Stimulated activated CD4-positive, alpha-beta T cell treated with anti-CD3 and anti-CD28 coated beads, Interleukin-2, amount 100 ng/mL, for 4 hours (primary cell): ENCODE measurements at places on chromosomes 3 and 15.

- no peak for DNase-seq
Observed at GRCh38 chr3:129360171-129360611, 68.2 kb downstream of the EFCAB12 start.

DNA sequence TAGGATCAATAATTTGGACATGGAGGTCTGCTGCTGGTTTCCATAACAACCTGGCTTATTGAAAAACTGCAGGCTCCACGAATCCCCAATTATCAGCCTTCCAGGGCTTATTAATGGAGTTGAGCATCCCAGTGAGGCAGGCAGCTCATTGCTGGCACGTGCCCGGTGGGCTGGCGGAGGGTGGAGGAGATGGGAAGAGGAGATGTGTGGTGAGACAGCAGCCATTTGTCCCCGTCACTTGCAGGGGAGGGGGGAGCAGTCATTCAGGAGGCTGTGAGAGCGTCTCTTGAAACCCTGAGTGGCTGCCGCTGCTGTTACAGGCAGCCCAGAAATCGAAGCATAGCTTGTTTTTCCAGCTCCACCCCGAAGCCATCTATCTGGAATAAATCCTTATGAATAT, 70.6 kb downstream of the GAP43 start:
- no peak for DNase-seq

DNA sequence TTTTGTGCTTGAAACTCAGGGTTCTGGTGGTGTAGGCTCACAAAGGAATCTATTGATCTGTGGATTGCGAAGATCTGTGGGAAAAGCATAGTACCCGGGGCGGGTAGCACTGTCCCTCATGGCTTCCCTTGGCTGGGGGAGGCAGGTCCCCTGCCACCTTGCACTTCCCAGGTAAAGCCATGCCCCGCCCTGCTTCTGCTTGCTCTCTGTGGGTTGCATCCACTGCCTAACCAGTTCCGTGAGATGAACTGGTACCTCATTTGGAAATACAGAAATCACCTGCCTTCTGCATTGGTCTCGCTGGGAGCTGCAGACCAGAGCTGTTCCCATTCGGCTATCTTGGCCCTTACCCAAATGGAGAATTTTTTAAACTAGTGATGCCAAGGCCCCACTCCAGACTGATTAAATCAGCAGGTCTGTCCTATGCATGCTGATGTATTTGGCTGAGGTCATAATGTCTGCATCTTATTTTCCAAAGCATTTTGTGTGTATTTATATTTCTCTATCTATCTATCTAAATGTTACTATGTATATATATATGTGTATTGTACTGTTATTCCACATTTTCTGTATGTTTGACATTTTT, 65.5 kb upstream of the SLC7A14 start:
- DNase-seq, result no peak

DNA sequence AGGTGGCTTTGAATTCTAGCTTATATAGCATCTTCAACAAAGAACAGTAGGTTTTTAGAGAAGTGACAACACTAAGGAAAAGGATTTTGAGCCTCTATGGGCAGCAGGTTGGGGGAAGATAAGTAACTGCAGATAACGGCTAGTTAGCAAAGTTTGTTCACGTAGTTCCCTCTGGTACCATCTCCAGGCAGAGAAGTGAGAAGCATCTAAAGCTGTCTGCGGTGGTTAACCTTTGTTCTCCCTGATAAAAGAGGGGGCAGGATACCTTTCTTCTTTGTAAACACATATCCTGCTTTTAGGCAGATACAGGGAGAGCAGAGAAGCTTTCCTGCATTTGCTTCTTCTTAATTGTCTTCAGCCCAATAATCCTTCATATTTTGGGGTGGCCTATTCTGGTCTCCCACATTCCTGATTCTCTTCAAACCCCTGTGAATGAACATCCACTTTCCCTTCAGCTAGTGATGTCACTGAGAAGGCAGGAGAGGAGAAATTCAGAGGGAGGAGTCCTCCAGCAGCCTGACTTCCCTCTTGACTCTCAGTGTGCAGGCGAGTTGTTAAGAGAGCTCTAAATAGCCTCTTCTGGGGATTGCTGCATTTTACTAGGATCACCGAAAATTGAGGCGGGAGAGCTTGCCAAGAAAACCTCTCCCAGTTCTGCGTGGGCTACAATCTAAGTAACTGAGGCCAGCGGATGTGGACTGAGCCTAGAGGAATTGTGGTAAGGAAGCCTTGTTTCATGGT, 393.7 kb upstream of the C2CD4B start:
- DNase-seq, result no peak

DNA sequence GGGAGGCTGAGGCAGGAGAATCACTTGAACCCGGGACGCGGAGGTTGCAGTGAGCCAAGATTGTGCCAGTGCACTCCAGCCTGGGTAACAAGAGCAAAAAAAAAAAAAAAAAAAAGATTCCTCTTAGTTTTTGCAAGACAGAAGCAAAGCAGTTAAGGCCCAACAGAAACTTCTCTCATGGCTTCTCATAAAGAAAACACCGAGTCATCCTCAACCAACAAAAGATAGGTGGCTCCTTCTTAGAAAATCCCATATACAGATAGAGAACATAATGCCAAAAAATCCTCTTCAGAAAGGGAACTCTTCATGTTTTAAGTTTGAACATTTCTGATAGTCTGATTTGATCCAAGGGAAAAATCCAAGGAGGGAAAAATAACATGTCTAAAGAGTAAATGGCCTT, 12.5 kb upstream of the SKIL start:
- no peak for DNase-seq

GRCh38 chr3:184354121-184354728, 7.2 kb downstream of the CLCN2 start:
- DNase-seq, result peak; percentile 45

DNA sequence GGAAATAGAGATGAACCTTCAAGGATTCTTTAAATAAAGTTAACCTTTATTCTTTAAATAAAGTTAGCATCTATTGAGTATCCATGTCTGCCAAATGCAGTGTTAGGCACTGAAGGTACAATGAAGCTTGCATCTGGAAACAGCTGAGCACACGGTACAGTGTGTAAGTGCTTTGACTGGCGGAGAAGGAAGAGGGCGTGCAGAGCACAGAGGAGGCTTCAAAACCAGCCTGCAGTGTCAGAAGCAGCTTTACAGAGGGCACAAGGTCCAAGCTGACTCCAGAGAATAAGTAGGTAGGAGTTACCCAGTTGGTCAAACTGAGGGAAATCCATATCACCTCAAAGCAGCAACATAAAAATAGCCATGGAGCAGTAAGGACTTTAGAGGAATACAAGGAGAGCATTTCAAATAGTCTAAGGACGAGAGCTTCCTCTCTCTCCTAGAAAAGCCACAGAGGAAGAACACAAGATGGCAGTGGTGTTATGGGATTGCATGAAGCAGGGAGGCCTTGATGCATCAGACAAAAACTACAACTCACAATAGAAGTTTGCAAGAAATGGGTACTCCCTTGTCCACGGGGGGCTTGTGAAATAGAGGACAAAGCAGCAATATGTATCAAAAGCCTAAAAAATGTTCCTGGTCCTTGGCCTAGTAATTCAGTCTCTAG, 60.3 kb upstream of the PPP2R3A start:
- no peak for DNase-seq

- no peak for DNase-seq
Observed at GRCh38 chr3:159169828-159170227, 368.0 kb downstream of the MFSD1 start.

DNA sequence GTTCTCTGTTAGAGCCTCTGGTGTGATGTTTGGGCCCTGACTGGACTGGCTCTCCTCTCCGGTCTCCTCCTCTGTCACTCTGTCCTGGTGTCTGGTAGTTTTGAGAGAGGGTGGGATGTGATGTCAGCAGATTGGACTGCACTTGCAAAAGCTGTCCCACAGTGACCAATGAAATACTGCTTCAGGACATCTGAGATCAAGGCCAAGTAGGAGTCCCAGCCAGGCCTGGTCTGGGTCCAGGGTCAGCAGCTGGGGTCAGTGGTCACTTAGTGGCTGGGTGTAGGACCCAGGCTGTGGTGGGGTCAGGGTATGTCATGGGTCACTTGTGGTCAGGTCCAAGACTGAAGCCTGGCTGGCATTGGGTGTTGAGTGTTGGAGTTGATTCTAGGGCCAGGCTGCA, 20.9 kb downstream of the ALDH1L1 start:
- no peak for DNase-seq

- no peak for DNase-seq
Observed at GRCh38 chr3:45765958-45766357, 30.4 kb downstream of the SLC6A20 start.

GRCh38 chr3:141410846-141411245, 42.5 kb downstream of the ZBTB38 start:
- DNase-seq, result no peak

GRCh38 chr3:154795582-154795981, 284.5 kb upstream of the MME start:
- DNase-seq, result no peak

GRCh38 chr15:97915261-97915660, 45.2 kb upstream of the ARRDC4 start:
- DNase-seq, result no peak

DNA sequence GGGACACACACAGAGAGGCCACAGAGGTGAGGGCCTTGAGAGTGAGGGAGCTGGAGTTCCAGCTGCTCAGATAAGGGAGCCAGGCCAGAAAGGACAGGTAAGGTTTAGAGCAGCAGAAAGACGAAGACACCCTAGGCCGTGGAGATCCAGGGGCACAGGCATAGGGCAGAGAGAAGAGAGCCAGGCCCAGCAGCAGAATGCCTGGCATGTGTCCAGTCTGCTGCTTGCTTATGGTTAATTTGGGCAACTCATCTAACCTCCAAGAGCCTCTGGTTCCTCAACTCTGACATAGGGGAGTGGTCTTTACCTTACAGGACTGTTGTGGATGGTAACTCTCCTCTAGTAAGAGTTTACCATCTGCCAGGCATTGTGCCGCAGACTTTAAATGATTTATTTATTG, 35.9 kb downstream of the STARD5 start:
- no peak for DNase-seq

- DNase-seq, result no peak
Observed at GRCh38 chr3:194447161-194447560, 39.6 kb downstream of the ATP13A3 start.

- DNase-seq, result no peak
Observed at GRCh38 chr15:81785181-81785580, 260.6 kb downstream of the MEX3B start.

DNA sequence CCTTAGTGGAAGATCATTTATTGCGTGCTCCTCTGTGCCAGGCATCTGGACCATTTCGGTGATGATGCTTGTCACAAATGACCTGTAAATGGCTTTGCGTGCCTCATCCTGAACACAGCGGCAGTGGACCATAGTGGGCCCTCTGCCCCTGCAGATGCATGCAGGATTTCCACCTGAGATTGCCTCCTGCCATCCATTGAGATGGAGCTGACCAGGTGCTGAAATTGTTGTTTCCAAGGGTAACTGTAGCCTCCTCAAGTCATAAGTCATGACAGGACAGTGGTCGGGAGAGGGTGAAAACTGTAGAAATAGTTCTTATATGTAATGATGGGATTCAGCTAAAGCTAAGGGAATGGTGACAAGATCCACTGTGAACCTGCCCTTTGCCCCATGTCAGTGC, 35.5 kb downstream of the CLSTN2 start:
- DNase-seq, result no peak

GRCh38 chr3:186826410-186826975, 16.0 kb upstream of the ADIPOQ start:
- DNase-seq, result no peak

DNA sequence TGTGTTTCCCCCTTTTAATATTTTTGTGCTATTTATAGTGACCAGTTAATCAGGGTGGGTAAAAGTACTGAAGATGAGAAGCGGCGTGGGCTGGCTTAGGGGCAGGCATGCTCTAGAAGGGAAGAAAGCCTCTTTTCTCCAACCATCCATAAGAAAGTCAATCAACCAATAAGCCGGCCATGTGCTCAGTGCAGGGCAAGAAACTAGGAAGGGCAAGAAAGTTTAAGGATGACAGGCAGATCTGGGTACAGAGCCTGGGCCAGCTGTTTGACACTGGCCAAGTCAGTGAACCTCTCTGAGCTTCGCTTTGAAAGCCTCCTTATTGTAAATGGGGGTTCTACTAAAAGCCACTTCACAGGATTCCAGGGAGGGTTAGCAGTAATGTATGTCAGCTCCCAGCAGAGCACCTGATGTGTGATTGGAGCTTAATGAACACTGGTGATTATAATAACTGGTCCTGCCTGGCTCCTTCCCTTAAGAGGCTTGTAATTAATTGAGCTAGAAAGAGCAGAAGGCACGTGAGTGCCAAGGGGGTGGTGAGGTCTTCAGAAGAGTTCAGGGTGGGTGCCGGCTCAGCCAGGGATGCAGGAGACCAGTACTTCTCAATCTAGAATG, 5.7 kb upstream of the CHRNA3 start:
- no peak for DNase-seq

DNA sequence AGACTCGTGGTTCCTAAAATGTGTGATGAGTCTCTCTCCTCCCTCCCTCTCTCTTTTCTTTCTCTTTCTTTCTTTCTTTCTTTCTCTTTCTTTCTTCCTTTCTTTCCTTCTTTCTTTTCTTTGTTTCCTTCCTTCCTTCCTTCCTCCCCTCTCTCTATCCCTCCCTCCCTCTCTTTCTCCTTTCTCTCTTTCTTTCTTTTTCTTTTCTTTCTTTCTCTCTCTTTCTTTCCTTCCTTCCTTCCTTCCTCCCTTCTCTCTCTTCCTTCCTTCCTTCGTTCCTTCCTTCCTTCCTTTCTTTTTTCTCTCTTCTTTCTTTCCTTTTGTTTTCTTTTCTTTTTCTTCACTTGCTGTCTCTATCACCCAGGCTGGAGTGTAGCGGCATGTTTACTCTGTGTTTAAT, 290.8 kb downstream of the NFKBIZ start:
- DNase-seq, result no peak
